Stimulated activated CD8-positive, alpha-beta memory T cell treated with anti-CD3 and anti-CD28 coated beads, Interleukin-2, amount 100 ng/mL, for 48 hours (primary cell): ENCODE measurements at places on chromosomes 7 and 10.

GRCh38 chr10:17878896-17879295, 69.7 kb downstream of the MRC1 start:
- DNase-seq: no peak

GRCh38 chr7:101877882-101878591, 60.6 kb downstream of the CUX1 start:
- DNase-seq: no peak

DNA sequence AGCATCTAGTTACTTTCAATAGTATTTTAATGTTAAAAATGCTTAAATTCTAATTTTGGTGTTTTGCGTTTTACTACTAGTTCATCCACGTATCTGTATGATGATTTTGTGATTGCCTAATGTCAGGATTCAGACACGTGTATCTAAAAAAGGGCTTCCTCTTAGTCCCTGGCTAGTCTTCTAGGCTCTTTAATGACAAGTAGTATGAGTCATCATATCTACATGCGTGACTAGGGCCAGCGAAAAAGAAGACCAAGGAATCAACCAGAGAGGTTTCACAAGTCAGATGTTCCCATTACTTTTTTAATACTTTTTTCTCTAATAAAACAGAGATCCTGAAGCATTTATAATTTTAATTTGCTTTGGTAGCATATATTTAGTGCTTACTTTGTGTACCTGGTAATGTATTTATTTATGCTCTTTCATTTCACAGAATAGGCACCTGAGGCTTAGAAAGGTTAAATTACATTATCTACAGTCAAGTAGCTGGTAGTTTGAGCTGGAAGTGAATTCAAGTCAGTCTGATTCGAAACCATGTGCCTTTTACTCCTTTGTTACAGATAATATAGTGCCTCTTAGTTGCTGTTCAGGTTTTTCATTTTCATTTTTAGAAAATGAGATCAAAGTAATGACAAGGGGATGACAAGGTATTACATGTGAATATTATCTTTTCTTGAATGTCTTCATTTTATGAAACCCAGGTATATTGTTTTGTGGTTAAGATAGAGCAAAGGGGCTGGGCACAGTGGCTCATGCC, 140.3 kb downstream of the FOXP2 start:
- no peak for DNase-seq

GRCh38 chr10:91340613-91341362, 69.4 kb upstream of the HECTD2 start:
- no peak for DNase-seq

DNA sequence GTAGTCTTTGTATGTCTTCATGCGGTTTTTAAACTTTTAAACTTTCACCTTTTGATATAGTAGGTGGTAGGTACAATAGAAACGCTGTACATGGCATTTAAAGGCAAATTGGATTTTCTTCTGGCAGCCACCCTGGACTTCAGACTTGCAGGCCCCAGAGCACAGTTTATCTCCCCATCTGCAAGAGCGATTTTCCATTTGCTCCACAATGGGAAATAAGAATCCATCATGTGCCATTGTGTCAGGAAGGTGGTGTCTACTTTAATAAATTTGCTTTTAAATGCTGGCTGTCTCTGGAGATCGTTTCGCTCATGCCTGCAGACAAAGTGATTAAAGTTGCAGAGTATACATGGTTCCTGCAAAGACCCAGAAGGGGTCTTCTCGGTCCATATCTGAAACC, 38.9 kb downstream of the UNC5B start:
- no peak for DNase-seq

- no peak for DNase-seq
These were observed 2.0 kb upstream of the TNRC18 start for GRCh38 chr7:5425507-5426225.

- DNase-seq: no peak
These were observed 486.8 kb upstream of the ANKRD30A start for GRCh38 chr10:36638462-36639155.

DNA sequence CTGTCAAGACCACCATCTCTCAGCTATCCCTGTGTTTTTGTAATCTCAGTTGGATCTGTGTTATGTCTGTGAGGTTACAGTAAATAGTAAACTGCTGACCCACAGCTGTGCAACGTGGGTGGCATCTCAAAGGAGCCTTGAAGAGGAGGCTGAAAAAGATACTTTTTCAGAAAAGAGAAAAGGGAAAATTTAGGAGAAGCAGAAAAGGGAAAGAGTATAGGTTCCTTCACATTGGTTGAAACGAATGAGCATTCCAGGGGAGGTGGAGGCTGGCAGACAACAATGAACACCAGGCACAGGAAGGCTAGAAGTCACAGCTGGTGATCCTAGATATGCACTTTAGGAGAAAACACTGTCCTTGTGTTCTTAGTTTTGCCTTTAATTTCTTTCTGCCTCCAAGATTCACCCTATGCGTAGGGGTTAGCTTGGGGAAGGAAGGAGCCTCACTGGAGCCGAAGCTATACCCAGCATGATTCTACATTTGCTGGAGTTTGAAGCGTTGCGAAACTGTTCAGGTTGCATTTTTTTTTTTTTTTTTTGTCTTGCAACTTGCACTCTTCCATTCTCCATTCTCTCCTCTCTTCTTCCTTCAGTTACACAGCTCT, 18.3 kb downstream of the CPED1 start:
- no peak for DNase-seq

DNA sequence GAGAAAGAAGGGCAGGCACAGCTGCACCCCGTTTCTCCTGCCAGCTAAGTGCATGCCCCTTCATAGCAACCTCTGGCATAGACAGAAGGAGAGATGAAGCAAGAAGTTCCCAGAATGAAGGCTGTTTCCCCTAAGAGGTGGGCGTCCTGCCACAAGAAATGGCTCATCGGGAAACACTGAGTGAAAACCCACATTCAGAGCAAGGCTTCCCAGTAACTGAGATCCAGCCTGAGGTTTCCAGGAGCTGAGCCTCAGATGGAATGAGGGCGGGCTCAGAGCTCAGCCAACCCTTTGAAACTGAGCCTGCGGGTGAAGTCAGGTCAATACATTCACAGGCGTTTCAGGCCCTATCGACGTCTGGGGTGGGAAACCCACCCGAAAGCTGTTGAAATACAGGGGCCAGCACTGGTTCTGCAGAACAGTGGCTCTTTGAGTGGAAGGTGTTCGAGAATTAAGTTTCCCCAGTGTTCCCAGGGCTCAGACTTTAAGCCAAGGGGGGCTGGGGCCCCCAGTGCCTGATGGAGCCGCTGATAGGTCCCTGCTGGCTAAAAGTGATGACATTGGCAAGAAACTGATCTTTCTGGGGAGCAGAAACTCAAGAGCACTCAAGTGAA, 510.2 kb downstream of the RPS24 start:
- DNase-seq: no peak

DNA sequence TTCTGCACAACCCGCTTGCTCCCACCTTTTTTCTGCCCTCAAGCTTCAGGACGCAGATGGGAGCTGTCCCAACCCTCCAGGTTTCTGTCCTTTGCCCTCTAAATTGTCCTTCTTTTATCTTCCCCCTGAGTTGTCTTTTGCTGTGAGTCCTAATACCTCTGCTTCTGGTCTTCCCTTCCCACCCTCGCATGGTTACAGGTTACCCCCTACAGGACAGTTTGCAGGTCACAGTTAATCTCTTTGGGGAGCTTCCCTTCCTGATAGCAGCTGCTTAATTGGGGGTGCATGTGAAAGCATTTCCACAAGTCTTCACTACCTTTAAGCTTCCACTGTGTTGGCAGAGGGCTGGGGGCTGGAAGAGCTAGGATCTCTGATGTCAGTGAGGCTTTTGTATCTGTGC, 121.5 kb upstream of the CXCL12 start:
- DNase-seq: no peak

- no peak for DNase-seq
These were observed 23.3 kb downstream of the PLCE1 start for GRCh38 chr10:94016727-94017714.

- no peak for DNase-seq
These were observed 80.2 kb downstream of the ZNF37A start for GRCh38 chr10:38174336-38174735.

DNA sequence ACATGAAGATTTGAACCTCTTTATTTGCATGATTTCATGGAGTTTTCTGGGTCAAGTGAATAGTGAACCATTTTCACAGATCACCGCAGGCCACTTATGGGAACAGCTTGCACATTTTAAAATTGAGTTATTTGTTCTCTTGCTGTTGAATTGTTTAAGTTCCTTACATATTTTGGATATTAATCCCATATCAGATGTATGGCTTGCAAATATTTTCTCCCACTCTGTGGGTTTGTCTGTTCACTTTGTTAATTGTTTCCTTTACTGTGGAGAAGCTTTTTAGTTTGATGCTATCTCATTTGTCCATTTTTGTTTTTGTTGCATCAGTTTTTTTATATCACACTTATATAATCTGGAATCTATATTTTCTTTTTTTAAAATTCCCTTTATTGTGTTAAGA, 14.1 kb upstream of the ZC3HAV1L start:
- DNase-seq: no peak

- no peak for DNase-seq
These were observed 620.6 kb upstream of the ANKRD30A start for GRCh38 chr10:36504758-36505157.

- DNase-seq: no peak
These were observed 230.6 kb upstream of the CHRM2 start for GRCh38 chr7:136637813-136638212.

GRCh38 chr7:155570171-155570958, 24.0 kb upstream of the CNPY1 start:
- DNase-seq: no peak

DNA sequence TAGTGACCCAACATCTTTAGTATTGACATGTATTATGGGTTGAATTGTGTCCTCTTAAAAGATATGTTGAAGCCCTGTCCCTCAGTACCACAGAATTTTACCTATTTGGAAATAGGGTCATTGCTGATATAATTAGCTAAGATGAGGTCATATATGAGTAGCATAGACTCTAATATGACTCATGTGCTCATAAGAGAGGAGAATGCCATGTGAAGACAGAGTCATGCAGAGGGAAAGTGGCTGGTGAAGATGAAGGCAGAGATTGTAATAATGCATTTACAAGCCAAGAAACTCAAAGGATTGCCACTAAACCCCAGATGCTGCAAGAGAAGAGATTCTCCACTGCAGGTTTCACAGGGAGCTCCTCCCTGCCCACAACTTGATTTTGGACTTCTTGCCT, 496.4 kb downstream of the KIF20B start:
- DNase-seq: no peak

DNA sequence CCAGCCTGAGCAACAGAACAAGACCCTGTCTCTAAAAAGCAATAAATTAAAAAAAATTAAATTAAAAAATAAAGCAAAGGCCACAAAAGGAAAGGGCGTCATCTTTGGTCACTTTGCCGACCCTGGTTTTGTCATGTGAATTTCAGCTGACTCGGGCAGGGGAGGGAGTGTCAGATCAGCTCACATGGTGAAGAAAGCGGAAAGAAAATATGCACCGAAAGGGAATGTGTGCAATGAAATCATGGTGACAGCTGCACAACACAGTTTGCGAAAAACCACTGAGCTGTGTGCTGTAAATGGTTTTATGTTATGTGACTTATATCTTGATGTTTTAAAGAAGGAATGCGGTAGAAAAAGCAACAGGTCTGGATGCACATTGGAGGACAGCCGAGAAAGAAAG, 39.8 kb downstream of the RCC1L start:
- DNase-seq: no peak

DNA sequence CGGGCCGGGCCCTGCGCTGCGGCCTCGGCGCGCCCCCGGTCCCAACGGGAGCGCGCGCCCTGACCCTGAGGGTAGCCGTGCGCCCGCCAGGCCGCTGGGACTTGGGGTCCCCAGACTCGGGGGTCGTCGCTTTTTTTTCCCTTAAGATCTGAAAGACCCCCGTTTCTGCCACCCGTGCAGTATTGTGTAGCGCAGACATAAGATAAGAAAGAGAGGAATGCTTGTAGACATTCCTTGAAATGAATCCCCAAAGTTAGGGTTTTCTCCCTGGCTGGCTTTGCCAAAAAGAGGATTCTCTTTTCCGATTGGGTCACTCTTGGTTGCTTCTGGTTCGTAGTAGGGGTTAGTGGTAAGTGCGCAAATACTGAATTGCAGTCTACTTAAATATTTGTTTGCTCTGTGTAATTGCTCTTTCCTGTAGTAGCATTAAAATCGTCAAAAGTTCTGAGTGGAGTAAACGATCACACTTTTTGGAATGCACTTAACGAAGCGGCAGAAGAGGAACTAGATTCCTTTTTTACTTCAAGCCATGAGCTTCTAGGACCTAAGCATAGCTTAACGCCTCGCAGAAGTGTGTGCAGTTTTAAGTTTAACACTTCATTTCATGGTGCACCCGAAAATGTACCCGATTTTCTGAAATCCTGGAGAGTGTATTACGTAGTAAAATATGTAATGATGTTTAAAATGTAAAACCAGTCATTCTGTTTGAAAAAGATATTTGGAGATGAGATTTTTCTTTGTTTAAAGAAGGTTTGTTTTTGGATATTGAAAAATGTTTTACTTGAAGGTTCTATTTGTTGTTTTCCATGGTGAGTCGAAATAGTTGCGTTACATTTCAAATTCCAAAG, 1.3 kb downstream of the CUL1 start:
- DNase-seq: no peak
